ENCODE measurements at places on chromosomes 16 and 17. TPM values are rescaled to one million over a fixed set of nuclear protein-coding genes. Genes with fewer than 3 reads are reported as not detected.
A peak's percentile ranks its signal among the peaks of the same experiment; 100 is the strongest.

GRCh38 chr17:19645734-19646201 is 2.8 kb upstream of the ALDH3A2 start:
- peaks cover 3% of the 10 kb centered on the region for H3K27me3 ChIP-seq
- H3K4me3 ChIP-seq = no peak overlapping the region
- peaks cover 28% of the 10 kb centered on the region for H3K4me1 ChIP-seq

DNA sequence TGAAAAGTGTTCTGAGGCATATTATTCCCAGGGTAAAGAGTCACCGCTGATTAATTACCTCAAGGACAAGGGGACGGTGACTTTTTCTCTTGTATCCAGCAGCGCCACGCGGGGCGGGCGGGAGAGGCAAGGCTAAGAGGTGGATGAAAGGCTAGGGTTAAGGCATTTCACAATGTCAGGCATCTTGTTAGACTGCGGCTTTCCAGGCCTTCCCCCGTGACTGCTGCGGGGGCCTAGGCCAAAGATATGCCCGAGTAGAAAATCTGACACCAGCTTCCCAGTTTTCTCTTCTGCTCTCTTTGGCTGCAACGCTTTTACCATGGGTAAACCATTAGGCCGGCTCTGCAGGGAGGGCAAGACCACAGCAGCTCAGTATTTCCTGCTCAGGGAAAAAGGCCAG is 698.2 kb downstream of the MAF start:
- H3K27me3 ChIP-seq = no peaks in the 10 kb centered on the region
- H3K27ac ChIP-seq = no peak overlapping the region
- no peak for DNase-seq
- H3K4me3 ChIP-seq = no peak overlapping the region
- no peaks in the 10 kb centered on the region for H3K36me3 ChIP-seq

GRCh38 chr16:26668026-26668425 is 398.7 kb upstream of the C16orf82 start:
- no peaks in the 10 kb centered on the region for H3K4me1 ChIP-seq
- no peak for DNase-seq
- H3K4me3 ChIP-seq = no peak overlapping the region

- H3K4me1 ChIP-seq = peaks cover 8% of the 10 kb centered on the region
- H3K4me3 ChIP-seq = no peak overlapping the region
- H3K27ac ChIP-seq = no peak overlapping the region
- DNase-seq = no peak
- no peaks in the 10 kb centered on the region for H3K27me3 ChIP-seq
Measured at GRCh38 chr17:74435775-74436359, 4.0 kb downstream of the GPRC5C start.

- H3K36me3 ChIP-seq = no peaks in the 10 kb centered on the region
- DNase-seq = no peak
- H3K27ac ChIP-seq = no peak overlapping the region
- no peak overlapping the region for H3K4me3 ChIP-seq
- no peaks in the 10 kb centered on the region for H3K27me3 ChIP-seq
- no peaks in the 10 kb centered on the region for H3K4me1 ChIP-seq
Measured at GRCh38 chr17:70110443-70110880, 35.4 kb downstream of the KCNJ16 start.

- no peaks in the 10 kb centered on the region for H3K27me3 ChIP-seq
- H3K36me3 ChIP-seq = no peaks in the 10 kb centered on the region
- H3K27ac ChIP-seq = no peak overlapping the region
- no peak for DNase-seq
- no peak overlapping the region for H3K4me3 ChIP-seq
Measured at GRCh38 chr16:69397821-69398521, 12.2 kb upstream of the TERF2 start.

DNA sequence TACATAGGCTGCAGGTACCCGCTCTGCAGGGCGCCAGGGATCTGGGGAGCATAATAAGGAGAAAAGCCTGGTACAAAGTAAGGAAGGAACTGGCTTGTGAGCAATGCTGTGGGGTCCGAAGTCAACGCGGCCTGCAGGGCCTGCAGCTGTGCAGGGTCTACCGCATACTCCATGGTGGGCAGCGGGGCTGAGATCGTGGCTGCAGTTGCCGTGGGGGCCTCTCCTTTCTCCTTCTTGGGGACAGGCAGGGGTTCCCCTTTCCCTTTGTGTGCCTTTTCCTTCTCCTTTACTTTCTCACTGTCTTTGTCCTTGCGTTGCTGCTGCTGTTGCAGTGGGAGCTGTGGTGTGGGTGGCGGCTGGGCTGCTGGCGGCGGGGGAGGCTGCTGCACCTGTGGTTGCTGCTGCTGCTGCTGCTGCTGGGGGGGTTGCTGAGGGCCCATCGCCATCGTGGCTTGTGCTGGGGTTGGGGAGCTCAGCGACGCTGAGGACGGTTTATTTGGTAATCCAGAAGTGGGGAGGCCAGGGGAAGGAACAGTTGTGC is 259.6 kb downstream of the ZFHX3 start:
- H3K36me3 ChIP-seq = no peaks in the 10 kb centered on the region
- DNase-seq = no peak
- H3K27ac ChIP-seq = no peak overlapping the region
- H3K27me3 ChIP-seq = peaks cover 4% of the 10 kb centered on the region
- peaks cover 5% of the 10 kb centered on the region for H3K4me1 ChIP-seq

DNA sequence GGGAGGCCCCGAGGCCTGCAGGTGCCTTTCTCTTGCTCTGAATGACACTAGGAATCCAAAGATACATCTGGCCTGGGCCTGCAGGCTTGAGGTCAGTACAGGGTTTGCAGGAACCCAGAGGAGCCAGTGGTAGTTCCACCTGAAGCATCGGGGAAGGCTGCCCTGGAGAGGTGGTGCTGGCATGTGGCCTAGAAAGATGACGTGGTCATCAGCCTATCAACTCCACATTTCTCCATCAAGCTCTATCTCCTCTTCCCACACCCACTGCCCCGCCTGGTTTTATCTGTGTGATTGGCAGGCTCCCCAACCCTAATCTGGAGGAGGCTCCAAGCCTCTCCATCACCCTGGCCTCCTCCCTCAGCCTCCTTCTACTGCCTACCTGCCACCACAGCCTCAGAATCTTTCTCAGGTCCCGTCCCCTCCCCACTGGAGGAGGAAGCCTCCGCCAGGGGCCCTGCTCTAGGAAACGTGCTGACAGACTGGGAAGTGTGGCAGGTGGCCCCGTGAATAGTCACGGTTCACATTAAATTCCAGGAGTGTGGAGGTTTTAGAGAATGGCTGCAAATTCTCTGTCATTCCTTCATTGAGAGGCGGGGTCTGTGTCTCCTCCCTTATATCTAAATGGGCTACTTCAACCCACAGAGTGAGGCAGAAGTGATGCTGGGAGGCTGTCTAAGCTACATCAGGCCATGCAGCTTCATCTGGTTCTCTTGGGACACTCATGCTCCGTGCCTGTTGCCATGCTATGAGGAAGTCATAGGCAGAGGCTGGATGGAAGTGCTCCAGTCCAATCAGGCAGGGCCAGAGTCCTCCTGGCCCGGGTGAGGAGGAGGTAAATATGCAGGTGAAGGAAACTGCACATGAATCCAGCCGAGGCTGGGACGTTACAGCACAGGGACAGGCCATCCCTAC is 11.4 kb upstream of the MAP2K3 start:
- H3K4me3 ChIP-seq = no peak overlapping the region
- H3K27me3 ChIP-seq = no peaks in the 10 kb centered on the region
- no peak overlapping the region for H3K27ac ChIP-seq
- DNase-seq = no peak

GRCh38 chr17:42337442-42337841 is 49.1 kb downstream of the STAT5A start:
- peak; percentile 39 for DNase-seq
- no peak overlapping the region for H3K27ac ChIP-seq
- H3K27me3 ChIP-seq = no peaks in the 10 kb centered on the region
- H3K4me1 ChIP-seq = peaks cover 7% of the 10 kb centered on the region
- peaks cover 73% of the 10 kb centered on the region for H3K36me3 ChIP-seq
- no peak overlapping the region for H3K4me3 ChIP-seq

GRCh38 chr17:28466521-28467048 is 6.9 kb upstream of the SLC13A2 start:
- no peak for DNase-seq
- no peaks in the 10 kb centered on the region for H3K4me1 ChIP-seq
- no peaks in the 10 kb centered on the region for H3K36me3 ChIP-seq
- H3K27ac ChIP-seq = no peak overlapping the region
- no peak overlapping the region for H3K4me3 ChIP-seq

DNA sequence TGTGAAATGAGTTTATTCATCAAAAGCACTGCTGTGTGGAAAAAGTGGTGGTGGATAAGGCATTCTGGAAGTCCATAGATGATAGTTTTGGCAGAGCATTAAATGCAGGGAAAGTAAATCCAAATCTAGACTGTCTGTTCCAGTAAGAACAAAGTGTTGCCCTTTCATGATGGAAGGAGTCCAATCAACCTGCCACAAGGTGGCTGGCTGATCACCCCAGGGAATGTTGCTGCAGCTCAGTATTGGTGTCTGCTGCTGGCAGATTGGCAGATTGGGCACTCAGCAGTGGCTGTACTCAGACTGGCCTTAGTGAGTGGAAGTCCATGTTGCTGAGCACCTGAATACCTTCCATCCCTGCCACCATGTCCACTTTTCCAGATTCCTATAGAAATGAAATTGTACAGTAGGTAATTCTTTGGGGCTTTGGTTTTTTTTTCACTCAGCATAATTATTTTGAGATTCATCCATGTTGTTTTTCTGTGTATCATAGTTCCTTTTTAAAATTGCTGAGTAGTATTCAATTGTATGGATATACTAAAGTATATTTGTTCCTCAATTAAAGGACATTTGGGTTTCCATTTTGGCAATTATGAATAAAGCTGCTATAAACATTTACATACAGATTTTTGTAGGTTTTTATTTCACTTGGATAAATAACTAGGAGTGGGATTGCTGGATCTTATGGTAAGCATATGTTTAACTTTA is 14.3 kb downstream of the DYNLL2 start:
- DNase-seq = no peak
- H3K27me3 ChIP-seq = no peaks in the 10 kb centered on the region
- peaks cover 11% of the 10 kb centered on the region for H3K36me3 ChIP-seq

- H3K27me3 ChIP-seq = peaks cover 20% of the 10 kb centered on the region
- H3K27ac ChIP-seq = no peak within 1 kb of the TSS
- H3K36me3 ChIP-seq = no peaks in the 10 kb centered on the region
- peaks cover 58% of the 10 kb centered on the region for H3K4me1 ChIP-seq
- peak within 1 kb of the TSS; percentile 90 for H3K4me3 ChIP-seq
Measured at GRCh38 chr17:48610282-48611211, at the start of gene HOXB7. HOXB7 (minus strand) TSS chr17:48611017; CDS start chr17:48610918, 99 bp downstream.

- H3K27me3 ChIP-seq = no peaks in the 10 kb centered on the region
- no peak for DNase-seq
- H3K4me3 ChIP-seq = no peak overlapping the region
- no peaks in the 10 kb centered on the region for H3K4me1 ChIP-seq
- H3K27ac ChIP-seq = no peak overlapping the region
Measured at GRCh38 chr16:86083382-86084002, 184.5 kb downstream of the IRF8 start.

DNA sequence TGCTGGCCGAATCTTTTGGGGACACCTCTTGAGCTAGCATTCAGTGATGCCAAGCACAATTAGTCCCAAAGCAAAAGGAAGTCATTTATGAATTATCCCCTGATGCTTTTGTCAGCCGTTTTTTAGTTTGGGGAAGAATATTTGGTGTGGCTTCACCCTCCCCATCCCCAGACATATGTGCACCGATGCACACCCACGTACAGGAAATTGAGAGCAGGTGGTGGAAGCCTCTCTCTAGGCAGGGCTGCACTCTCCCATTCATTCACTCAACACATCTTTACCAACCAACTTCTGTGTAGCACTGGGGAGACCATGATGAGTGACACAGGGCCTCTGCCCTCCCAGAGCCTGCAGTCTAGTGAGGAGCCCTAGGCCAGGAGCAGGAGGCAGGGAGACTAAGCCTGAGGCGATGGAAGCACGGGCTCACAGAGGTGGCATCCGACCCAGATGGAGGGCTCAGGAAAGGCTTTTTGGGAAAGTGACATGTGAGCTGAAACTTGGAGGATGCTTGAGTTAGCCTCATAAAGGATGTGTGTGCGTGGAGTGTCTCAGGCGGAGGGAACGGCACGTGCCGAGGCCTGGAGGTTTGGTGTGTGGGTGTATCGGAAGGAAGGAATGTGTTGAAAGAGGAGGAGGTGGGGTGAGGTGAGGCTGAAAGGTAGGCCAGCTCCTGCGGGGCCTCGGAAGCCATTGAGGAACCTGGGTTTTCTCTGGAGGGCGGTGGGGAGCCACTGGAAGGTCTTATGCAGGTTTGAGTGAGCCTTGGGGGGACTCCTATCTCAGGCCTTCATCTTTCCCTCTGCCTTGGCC is 43.8 kb downstream of the PSME3IP1 start:
- H3K4me1 ChIP-seq = peaks cover 31% of the 10 kb centered on the region
- peak overlapping the region; percentile 56 for H3K27ac ChIP-seq
- peak overlapping the region; percentile 19 for H3K4me3 ChIP-seq
- no peak for DNase-seq
- peaks cover 2% of the 10 kb centered on the region for H3K36me3 ChIP-seq

DNA sequence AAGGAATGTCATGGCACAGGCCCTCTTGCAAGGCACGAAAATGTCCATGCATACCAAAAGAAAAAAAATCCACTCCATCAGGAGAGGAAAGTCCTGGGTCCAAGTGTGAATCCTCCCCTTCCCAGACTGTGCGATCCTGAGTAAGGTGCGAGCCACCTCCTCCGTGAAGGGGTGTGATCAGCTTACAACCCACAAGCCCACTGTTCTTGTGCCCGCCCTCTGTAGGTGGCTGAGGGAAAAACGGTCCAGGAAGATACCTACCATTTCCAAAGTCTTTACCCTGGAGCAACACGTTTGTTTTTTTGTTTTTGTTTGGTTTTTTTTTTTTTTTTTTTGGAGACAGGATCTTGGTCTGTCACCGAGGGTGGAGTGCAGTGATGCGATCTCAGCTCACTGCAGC is 116.5 kb downstream of the ZNF423 start:
- H3K36me3 ChIP-seq = no peaks in the 10 kb centered on the region
- no peak overlapping the region for H3K4me3 ChIP-seq
- no peaks in the 10 kb centered on the region for H3K27me3 ChIP-seq
- DNase-seq = no peak
- no peak overlapping the region for H3K27ac ChIP-seq

DNA sequence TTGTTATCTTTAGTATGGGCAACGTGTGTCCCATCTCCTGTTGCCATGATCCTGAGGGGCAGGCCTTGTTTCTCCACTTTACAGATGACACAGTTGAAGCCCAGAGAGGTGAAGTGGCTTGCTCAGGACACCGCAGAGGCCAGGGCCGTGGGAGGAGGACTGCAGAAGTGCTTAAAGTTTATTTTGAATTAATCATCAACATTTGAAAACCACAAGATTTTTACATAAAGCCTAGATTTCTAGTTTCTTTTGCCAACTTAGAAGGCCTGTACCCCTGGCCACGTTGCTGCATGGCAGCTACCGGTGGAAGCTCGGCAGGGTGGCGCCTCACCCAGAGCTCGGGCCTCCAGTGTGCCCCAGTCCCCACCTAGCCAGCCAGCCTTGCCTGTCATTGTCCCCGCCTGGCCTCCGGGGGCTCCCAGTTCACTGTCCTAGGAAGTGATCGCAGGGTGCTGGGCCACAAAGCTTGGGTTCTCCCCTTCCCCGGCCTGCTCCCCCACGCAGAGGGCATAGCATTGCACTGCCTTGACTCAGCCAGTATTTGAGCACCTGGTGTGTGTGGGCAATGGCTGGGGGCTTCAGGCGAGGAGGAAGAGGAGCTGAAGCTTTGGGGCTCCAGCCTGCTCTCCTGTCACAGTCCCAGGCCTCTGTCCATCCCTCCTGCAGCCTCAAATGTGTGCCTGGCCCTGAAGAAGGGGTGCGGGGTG is 14.8 kb upstream of the ADCY7 start:
- no peaks in the 10 kb centered on the region for H3K27me3 ChIP-seq
- DNase-seq = no peak
- no peak overlapping the region for H3K27ac ChIP-seq
- H3K36me3 ChIP-seq = no peaks in the 10 kb centered on the region
- H3K4me1 ChIP-seq = peaks cover 2% of the 10 kb centered on the region

The SPATA32 gene
- total RNA-seq = 0.20 TPM

The SOX8 gene
- 1.1 TPM for total RNA-seq

The KRT31 gene
- not detected for total RNA-seq

The HSD11B2 gene
- not detected for total RNA-seq

The CLDN7 gene
- not detected for total RNA-seq

The MEOX1 gene
- 15.3 TPM for total RNA-seq

The PPP1R1B gene
- not detected for total RNA-seq

The TMEM100 gene
- not detected for total RNA-seq

All from CD4-positive, CD25-positive, alpha-beta regulatory T cell (primary cell).